GM18507 (cell line): ENCODE measurements at places on chromosomes 4 and X.

- DNase-seq, result no peak
These were observed 36.7 kb downstream of the UBQLN2 start for GRCh38 chrX:56600141-56600540.

GRCh38 chrX:57902633-57903032 lies 7.6 kb downstream of the ZXDA start:
- DNase-seq, result no peak

GRCh38 chr4:167930166-167930565 lies 162.2 kb upstream of the ANXA10 start:
- no peak for DNase-seq

GRCh38 chrX:148133105-148133725 lies 152.1 kb downstream of the FMR1NB start:
- DNase-seq, result no peak

DNA sequence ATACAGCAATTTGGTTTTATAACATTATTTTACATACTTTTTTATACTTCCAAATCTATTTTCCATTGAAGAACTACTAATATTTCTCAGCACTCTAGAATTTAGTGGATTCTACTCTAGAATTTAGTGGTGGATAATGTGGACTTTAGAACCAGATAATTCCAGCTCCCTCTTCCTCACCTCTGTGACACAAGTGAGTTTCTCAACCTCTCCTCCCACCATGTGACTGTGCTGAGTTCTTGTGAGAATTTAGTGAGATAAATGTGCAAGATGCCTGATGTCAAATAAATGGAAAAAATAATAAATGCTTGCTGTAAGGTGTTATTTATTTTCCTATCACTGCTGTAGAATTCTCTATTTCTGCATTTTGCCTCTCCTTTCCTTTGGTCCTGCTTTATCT lies 107.3 kb downstream of the CPEB2 start:
- DNase-seq, result no peak

- DNase-seq, result no peak
These were observed 1710.3 kb upstream of the PCDH7 start for GRCh38 chr4:29009908-29010307.

DNA sequence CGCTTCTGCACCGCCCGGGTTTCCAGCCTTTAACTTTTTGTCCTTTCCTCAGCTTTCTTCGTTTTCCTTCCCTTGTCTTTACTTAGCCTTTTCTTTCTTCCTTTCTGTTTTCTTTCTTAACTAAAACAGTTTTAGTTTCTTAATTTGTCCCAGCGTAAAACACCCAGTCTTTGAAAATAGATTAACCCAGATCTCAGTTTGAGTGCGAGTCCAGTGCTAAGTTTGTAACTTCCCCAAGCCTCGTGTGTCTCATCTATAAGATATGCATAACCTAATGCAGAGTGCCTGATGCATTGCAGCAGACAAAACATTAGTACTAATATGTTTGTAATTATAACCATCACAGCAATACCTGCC lies 460 bp upstream of the GEMIN8 start:
- no peak for DNase-seq

DNA sequence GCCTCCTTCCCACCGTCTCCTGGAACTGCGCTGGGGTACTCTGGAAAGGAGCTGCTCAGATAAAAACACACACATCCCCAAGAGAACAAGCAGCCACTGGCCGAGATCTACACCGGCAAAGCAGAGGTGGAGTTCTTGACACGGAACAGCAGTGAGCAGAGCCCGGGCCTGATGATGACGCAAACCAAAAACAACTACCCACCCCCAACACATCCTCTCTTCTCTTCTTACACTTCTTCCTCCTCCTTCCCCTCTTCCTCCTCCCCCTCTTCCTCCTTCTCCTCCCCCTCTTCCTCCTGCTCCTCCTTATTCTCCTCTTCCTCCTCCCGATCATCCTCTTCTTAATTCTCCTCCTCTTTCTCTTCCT lies 4.6 kb downstream of the PNMA5 start:
- no peak for DNase-seq

DNA sequence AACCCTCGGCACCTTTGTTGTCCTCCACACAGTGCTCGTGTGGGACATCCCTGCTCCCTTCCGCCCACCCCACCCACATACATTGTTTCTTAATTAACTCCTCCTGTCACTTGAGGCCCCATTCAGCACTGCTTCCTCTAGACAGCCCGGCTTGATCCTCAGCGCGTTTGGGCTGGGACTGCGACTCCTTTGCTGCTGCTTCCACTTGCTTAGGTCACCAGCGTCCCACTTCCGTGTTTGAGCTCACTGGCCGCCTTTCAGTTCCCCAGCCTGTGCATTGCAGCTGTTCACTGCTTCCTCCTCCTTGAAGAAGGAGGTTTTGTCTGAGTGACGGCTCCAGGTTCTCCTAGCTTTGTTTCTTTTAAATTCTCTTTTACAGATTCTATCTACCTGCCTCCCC lies 16.1 kb downstream of the RNF4 start:
- DNase-seq, result no peak

- no peak for DNase-seq
These were observed 20.4 kb upstream of the FBXW7 start for GRCh38 chr4:152556283-152556682.

DNA sequence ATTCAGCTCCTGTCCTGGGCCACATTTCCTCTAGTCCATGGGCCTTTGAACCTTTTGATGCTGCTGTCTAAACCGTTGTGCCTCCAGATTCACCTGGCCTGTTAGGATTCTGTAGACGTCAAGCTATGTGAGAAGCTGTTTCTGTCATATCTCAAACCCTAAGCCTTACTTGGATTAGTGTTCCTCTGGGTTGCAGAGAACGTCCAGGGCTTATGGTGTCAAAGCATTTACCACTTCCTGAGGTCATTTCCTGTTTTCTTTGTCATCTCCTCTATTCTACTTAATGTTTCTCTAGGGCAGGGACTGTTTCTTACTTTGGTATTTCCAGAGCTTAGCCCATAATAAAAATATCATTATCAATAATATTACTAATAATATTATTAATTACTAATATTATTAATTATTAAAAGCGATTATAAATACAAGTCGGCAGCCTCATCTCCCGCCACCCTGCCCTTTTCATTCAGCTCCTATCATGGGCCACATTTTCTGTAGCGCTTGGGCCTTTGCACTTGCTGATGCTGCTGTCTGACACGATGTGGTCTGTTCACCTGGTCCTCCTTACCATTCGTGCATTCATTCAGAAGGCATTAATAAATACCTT lies 19.1 kb downstream of the PRIMPOL start:
- DNase-seq, result no peak

DNA sequence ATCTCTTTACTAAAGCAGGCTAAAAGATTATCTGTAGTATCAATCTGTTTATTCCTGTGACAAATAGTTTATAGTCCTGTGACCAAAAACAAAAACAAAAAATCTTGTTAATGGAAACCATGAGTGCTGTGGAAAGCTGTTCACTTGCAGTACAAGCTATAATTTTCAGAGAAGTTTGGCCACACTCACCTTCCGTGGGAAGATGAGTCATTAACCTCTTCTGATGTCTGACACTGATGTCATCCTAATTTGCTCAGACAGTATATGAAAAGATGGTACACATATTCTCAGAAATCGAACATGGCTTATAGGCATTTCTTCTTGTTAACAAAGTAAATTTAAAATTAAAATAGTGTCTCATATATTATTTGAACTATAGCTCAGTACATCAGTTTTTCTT lies 19.9 kb upstream of the ENPP6 start:
- no peak for DNase-seq

GRCh38 chr4:185227131-185227551 lies 17.7 kb downstream of the SNX25 start:
- DNase-seq, result no peak

GRCh38 chrX:32514986-32515385 lies 696.4 kb downstream of the DMD start:
- no peak for DNase-seq

DNA sequence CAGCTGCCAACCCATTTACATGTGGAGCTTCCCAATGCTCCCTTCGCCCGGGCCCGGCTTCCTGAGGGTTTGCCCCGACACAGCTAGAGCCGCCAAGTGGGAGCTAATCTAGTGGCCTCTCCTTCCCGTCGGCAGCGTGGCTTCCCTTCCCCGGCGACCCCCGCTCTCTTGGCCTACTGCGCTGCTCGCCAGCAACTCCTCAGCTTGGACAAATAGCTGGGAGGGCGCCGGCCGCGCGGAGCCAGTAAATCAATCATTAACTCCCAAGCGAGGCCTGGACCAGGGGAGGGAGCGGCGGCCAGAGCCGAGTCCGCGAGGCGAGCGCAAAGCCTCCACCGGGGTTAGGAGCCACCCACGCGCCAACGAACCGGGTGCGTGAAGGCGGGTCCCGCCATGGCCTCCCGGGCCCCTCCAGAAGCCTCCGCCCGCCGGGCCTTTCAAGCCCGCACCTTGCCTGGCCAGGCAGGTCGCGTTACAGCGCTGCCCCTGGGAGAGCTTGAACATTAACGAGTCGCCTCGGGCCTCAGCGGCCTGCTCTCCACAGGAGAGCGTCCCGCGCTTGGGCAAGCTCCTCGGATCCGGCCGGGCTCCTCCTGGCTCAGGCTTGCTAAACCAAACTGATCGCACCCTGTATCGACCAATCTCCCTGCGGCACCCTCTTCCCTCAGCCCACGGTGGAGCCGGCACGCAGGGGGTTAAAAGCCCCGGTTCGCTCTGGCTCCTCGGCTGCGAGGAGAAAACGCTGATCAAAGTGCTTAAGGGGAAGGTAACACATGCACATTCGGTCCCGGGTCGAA lies 10.6 kb upstream of the BCOR start:
- no peak for DNase-seq

GRCh38 chr4:26459054-26459755 lies 31.1 kb downstream of the CCKAR start:
- peak; percentile 33 for DNase-seq

DNA sequence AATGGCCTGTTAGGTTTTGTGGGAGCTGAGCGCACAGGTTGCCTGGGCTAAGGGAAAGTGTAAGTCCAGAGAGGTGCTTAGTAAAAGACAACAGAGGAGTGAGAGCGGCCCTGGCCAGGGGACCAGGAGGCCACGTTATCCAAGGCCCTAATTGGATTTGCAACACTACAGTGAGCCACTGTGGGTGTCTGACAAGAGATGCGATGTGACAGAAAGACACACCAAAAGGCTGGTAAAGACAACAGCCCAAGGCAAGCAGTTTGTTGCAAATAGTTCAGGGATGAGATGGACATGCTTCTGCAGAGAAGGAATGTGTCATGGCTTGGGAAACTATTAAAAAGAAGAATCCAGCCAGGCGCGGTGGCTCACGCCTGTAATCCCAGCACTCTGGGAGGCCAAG lies 162.7 kb upstream of the KIT start:
- no peak for DNase-seq

DNA sequence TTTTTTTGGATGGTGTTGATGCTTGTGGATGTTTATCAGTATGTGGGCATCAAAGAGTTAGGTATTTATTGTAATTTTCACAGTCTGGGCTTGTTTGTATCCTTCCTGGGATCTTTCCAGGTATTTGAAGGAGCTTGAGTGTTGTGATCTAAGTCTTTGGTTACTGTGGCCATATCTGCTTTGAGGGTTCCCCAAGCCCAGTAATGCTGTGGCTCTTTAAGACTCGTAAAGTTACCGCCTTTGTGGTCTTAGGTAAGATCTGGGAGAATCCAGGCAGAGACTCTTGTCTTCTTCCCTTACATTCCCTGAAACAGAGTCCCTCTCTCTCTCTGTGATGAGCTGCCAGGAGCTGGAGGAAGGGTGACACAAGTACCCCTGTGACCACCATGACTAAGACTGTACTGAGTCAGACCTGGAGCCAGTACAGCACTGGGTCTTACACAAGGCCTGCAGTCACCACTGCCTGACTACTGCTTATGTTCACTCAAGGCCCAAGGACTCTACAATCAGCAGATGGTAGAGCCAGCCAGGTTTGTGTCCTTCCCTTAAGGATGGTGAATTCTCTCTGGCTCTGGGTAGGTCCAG lies 62.2 kb downstream of the FMR1NB start:
- DNase-seq, result no peak

DNA sequence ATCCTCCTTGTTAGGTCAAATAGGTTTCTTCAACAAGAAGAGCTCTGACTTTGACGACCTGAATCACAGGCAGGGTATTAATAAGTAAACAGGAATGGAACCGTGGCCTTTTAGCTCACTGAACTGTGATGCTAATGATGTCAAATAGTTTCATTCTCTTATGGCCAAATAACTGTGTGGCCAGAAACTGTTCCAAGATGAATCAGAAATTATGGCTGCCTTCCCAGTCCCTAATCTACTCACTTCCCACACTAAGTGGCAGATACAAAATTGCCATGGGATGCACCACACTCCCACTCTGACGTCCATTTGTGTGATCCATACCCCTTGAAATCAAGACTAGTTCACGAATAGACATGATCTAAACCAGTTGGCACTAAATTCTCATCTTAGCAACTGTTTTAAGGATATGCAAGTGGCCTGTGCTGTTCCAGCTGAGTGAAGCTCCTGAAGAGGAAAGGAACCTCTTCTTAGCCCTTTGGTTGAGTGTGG lies 455.4 kb downstream of the IL15 start:
- DNase-seq, result no peak

DNA sequence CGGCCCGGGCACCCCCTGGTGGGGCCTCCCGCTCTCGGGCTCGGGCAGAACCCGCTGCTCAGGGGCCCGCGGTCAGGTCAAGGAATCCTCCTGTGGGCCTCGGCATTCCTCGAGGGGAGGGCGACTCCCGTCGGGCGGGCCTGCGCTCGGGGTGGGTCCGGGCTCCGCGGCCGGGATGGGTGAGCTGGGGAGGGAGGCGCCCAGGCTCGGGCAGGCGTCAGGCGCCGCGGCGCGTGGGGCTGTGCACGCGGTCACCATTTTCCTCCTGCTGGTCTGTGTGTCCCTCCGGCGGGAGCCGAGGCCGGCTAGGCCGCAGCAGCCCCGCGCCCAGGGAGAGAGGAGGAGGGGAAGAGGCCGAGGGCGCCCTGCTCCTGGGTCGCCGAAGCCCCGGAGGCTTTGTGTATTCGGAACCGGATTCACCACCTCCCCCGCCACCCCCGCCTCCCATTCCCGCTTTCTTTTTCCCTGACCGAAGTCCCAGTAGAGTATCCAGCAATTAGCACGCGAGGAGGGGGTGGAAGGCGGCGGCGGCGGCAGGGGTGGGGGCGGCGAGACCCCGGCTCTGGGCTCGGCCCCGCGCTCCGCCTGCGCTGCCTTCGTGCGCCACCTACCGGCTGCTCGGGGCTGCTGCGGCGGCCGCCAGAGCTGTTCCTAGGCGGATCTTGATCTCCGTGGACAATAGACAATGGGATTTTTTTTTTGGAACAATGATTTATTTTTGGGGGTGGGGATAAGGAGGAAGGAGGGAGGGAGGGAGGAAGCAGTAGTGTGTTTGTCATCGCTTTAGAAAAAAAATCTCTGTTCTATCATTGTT lies 99.0 kb upstream of the MAML3 start:
- DNase-seq, result peak; percentile 30

DNA sequence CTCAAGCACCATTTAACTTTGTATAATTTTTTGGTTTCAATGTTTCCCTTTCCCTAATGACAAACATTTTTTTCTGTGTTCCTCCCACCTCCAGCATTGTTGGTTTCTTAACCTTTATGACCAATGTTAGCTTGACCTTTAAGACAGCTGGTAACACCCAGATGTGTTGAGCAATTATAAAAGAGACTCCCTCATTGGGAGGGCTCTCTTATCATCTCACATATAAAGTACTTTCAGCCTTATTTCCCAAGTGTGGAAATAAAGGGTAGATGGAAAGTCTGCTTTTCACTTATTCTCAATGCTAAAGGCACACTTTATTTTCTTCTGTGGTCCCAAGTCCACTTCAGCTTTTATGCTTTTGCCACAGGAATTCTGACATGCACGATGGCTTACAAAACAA lies 1420.4 kb downstream of the RAPGEF2 start:
- DNase-seq, result no peak

- no peak for DNase-seq
These were observed 14.4 kb downstream of the GEMIN8 start for GRCh38 chrX:14015294-14015693.
